Osteocyte (in vitro differentiated cells): ENCODE measurements at places on chromosomes 12 and 14.

DNA sequence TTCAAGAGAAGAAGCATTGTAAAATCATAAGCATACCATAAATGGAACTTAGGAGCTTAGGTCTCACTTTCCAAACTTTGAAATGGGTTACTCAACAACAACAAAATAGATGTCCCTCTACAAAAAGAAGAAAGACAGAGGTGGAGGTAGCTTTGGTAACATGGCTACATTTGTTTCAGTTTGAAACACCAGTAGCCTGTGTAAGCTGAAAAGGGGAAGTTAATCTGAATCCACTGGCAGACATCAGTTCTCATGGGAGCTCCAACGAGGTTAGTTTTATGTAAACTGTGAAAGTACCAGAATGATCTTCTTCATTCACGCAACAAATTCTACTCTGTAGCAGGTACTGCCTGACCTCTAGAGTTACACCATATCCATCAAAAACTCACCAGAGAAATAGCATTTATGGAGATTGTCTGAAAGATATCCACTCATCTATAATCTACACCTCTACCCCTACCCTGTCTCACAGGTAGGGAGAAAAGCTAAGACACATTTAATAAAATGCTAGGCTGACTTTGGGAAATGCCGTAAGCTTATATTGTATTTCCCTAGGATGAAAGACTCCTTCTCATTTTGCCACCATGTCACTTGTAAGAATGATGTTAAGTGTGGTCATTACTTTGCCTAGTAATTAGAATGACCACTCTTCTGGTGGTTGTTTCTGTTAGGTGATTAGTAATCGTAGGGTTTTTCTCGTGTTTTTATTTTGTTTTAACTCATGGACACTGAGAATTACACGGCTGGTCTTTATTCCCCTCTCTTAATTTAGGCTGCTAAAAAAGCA, 224.1 kb downstream of the ASCL1 start:
- no peak for DNase-seq

- DNase-seq = no peak
Measured at GRCh38 chr12:19829100-19829853, 390.0 kb downstream of the AEBP2 start.

DNA sequence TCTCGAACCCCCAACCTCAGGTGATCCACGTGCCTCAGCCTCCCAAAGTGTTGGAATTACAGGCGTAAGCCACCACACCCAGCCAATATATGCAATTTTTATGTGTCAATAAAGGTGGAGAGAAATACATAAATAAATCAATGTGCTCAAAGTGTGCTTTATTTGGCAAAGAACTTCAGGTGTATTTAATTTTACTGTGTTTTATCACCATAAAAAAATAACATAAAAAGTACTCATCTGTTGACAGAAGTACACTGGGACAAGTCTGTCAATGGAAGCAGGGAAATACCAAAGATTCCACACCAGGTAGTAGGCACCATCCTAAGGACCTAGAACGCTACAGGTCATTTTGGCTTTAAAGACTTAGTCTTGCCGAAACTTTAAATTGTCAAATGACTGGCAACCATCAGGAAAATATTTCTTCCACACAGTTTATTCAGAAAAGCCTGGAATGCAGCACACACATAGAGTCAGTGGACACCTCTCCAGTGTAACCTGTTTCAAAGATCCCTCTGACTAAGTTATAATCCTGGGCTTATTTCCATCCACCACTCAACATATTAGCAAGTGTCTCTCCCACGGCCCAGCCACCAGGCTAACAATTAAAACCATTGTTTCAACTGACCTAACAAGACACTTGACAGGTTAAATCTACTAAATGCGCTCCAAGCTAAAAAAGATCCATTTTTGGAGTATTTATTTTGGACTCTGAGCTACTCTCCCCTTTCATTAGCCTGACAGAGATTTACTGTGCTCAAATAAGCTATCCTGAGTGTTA, 4.2 kb downstream of the ERO1A start:
- DNase-seq = no peak

- DNase-seq = no peak
Measured at GRCh38 chr12:38961683-38962082, 56.3 kb upstream of the CPNE8 start.

DNA sequence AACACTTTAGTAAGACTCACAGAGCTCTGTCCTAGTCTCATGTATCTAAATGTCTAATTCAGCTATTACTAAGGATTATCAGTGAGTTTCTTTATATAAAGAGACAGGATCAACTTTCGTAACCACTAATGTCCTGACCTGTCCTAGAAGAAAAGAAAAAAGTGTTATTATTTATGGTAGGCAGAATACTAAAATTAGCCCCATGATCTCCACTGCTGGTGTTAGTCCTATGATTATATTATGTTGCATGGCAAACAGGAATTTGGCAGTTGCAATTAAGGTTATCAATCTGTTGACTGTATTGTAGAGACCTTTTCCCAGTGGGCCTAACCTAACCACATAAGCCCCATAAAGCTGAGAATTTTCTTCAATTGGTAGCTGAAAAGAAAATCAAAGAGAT, 132.9 kb upstream of the DIO2 start:
- DNase-seq = no peak

DNA sequence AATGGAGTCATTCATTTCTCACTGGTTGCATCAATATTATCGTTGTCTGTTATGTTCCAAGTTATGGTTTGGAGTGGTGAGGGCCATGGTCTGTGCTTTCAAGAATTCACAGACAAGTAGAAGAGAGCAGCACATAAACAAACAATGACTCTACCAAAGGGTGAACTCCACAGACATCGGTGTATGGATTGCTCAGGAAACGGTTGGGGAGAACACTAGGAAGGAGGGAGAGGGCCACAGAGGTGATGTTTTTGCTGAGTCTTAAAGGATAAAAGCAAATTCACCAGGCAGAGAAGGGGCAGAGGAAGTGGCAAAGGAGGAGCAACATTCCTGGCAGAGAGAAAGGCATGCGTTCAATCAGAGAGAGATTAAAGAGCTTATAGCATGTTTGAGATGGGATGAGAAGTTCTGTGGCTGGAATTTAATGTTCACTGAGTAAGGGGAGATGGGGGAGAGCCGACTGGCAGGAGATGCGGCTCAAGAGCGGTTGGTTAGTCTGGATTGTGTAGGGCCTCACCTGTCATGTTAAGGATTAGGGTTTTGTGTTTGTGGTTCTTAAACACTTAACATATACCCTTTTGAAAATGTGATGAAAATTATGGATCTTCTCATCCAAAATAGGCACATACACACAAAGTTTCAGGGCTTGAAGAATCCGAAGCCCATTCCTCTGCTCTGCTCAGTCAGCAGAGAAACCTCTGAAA, 42.3 kb upstream of the FRMD6 start:
- DNase-seq = no peak

DNA sequence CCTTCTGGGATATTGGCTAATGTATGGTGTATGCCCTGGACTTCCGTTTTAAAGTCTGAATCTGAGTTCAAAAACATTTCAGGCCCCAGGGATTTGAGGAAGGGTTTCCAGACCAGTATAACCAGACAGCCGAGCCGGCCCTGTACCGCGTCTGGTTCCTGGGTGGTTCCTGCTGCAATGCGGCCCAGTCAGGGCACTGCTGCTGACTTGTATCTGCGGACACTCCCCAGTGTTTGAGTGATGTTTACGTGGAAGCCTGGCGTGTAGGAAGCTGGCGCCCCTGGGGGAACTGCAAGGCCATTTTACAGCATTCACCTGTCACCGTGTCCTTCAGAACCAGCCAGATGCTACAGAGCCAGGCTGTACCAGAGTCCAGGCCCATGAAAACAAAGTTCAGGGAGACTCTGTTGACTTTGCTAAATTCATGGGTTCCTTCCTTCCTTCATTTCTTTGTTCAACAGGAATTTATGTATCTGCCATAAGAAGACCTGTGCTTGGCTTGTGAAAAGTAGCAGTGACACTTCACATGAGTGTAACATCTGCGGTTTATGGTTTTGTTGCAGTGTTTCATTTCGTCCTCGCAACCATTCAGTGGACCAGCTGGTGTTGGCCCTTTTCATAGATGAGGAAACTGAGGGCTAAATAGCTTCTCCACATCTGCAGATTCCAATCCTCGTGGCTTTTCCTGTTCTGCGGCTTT, 16.8 kb downstream of the EML1 start:
- peak; percentile 60 for DNase-seq

DNA sequence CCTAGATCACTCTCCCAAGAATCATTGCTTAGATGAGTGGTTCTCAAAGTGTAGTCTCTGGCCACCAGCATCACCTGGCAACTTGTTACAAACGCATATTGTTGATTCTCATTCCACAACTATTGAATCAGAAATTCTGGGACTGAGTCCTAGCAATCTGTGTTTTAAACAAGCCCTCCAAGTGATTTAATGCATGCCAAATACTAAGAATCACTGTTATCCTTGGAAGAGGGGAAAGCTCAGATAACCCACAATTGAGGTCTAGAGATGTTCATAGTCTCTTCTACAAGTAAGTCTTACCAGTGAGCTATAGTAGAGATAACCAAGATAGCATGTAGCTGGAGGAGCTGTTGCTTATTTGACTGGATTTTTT, 666.6 kb downstream of the DIO2 start:
- no peak for DNase-seq

GRCh38 chr14:104792945-104793702, 2.4 kb downstream of the AKT1 start:
- no peak for DNase-seq

DNA sequence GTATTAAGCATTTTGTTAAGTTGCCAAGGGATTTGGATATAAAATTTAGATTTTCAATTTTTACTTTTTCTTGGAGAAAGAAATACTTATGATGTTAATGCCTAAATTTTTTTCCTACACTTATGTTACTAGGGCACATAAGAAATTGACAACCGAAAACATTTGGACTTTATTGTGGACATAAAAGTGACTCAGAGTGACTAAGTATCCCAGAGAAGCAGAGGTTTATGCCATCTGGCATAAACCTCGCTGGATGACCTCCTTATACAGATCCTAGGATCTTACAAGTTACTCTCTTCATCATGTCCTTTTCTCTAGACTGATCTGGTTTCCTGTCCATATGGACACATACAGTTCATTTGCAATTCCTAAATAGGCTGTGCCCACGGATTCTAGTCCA, 89.8 kb downstream of the RERG start:
- no peak for DNase-seq

DNA sequence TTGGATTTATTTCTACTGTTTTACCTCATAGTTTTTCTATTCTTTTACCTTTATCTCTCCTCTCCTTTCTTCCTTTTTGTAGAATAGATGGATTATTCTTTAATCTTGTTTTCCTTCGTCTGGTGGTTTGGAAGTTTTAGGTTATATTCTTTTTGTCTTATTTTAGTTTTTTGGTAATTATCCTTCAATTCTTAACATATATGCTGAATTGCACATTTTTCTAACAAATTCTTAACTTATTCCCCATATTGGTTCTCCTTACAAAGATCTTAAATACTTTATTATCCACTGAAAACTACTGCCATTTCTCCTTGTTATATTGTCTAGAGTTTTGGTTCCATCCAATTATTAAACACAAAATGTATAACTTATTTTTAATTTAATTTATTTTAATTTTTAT, 42.3 kb downstream of the CATSPERB start:
- DNase-seq = no peak

GRCh38 chr14:60061371-60061770, 30.4 kb upstream of the PCNX4 start:
- no peak for DNase-seq

GRCh38 chr14:70811578-70811977, 2.3 kb upstream of the MAP3K9 start:
- DNase-seq = no peak

DNA sequence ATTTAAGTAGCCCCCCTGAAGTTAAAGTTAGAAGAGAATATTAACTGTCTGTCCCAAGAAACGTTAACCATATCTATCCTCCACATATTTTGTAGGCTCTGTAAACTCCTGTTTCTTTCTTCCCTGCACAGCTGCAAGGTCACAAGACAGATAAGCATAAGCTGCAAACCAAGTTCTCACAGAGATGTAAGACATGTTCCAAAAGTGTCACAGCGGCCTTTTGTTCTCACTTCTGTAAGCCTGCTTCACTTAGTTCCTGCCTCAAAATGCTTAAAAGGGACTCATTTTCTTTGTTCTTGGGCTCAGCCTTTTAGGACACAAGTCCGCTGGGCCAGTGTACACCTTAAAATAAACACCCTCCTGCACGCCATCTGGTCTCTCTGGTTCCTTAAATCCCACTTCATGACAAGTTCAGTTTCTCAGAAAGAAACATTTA, 3.2 kb downstream of the RNASE1 start:
- no peak for DNase-seq

DNA sequence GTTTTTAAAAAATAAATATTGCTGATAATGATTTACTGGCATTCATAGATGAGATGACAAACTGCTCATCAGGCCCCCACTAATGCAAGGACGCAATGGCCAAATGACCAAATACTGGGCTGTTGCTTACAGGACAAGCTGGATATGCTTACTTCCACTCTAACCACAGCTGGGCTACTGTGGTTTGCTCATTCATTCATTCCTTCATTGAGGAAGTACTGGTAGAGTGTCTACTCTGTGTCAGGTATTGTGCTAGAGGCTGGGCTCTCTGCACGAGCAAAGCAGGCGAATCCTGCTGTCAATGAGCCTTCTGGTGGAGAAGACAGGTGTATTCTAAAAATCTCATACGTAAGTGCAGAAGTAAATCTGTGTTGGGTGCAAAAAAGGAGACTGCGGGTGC, 113.3 kb upstream of the SLC38A2 start:
- DNase-seq = no peak

DNA sequence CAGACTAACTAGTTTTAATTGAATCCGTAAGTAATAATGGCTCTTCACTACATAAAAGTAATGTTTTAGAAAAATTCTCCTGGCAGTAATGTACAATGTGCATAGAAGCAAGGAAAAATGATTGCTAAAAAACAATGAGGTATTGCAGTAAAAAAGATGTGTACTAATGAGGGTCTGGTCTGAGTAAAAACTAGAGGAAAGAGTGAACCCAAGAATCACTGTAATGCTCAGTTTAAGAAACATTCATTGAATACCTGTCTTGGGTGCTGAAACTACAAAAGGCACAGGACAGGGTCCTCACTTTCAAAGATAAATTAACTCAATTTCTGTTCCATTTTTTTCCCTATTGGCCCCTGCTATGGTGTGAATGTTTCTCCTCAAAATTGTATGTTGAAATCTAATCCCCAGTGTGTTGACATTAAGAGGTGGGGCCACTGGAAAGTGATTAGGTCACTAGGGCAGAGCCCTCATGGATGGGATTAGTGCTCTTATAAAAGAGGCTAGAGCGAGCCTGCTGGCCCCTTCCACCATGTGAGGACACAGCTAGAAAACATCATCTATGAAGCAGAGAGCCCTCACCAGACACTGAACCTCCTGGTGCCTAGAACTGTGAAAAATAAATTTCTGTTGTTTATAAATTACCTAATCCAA, 51.6 kb downstream of the RPS6KA5 start:
- DNase-seq = no peak

DNA sequence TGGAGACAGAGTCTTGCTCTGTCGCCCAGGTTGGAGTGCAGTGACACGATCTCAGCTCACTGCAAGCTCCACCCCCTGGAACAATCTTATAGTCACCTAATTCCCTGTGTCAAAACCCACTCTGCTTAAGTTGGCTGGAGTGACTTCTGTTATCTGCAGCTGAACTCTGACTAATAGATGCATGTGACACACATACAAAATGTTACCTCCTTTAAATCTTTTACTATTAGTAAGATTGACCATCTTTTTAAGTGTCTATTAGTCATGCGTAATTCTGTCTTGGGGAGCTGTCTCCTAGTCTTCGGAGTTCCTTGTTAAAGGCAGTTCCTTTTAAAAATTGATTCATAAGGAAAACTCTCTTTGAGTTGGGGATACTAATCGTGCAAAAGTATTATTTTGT, 7.4 kb downstream of the IFI27L1 start:
- no peak for DNase-seq
